ENCODE measurements at places on chromosomes 3 and 15.

DNA sequence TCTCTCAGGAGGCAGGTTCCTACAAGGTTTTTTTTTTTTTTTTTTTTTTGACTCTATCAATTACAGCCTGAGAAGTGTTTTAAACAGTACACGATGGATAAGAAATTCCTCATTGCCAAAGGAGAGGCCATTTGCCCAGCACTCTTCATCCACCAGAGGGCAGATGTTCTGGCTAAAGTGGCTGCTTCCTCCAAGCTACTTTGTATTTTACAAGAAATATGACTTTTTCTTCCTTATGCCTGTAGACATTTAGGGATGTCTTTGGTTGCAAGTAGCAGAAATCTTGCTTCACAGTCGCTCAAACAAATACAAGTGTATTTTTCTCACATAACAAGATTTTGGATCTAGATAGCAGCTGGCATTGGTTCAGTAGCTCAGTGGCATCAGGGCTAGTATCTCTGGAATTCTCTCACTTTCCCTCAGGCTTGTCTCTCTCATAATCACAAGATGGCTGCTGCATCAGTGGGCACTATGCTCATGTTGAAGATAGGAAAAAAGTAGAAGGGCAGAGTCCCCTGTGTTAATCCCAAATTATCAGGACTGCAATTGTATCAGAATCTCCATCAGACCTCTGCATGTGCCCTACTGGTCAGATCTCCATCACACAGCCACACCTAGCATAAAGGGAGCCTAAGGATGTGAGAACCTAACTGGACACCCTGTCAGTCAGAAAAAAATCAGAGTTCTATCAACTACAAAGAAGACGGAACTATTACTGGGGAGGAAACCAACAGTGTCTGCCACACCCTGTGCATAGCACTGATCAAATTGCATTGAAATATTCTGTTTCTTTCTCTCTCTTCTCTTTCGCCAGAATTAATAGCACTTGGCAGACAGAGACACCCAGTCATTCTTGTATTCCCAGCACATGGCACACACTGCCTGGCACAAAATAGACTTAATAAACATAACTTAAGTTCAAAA, 138.9 kb upstream of the COL8A1 start:
- DNase-seq, result no peak

DNA sequence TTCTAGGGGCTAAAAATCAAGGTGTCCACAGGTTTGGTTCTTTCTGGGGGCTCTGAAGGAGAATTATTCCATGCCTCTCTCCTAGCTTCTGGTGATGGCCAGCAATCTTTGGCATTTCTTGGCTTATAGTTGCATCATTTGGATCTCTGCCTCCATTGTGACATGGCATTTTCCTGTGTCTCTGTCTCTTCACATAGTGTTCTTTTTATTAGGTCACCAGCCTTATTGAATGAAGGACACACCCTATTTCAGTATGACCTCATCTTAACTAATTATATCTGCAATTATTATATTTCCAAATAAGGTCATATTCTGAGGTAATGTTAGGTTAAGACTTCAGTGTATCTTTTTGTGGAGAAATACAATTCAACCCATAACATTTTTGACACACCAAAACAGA, 3.2 kb upstream of the GBE1 start:
- DNase-seq, result no peak

GRCh38 chr3:41199866-41200668, 762 bp downstream of the CTNNB1 start:
- no peak for DNase-seq

GRCh38 chr3:23174426-23175039, 28.6 kb upstream of the UBE2E2 start:
- no peak for DNase-seq

DNA sequence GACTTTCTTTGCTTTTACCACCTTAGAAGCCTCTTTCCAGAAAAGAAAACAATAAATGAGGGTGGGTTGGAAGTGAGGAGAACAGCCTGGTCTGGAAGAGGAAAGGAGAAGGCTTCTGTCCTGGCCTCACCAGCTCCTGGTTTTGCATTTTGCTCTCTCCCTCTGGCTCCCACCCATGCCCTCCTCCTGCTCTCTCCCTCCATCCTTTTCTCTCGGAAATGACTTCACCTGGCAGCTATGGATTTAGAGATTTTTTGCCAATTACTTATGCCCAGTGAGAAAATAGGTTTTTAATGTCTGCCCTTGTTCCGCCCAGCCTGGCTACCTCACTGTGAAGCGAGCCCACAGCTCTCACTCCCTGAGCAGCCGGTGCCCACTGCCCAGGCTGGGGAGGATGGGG, 77.9 kb upstream of the NTRK3 start:
- DNase-seq, result no peak

GRCh38 chr3:161770484-161771386, 274.1 kb downstream of the OTOL1 start:
- DNase-seq, result no peak

Measured in memory B cell (primary cell).